Activated T-helper 1 cell treated with anti-CD3 and anti-CD28 coated beads, Interleukin-12 subunit alpha, Interleukin-12 subunit beta, Interleukin-2, Interleukin-4 antibody, amounts not matched to agents 30 ng/mL and 10 ng/mL and 1 ng/mL, durations not matched to agents 14 hours and 24 hours and 36 hours (primary cell): ENCODE measurements at places on chromosomes 13 and 19. TPM values are rescaled to one million over a fixed set of nuclear protein-coding genes. Genes with fewer than 3 reads are reported as not detected.

LGI4 gene
- total RNA-seq = not detected in 2 replicates

GRCh38 chr19:34759218-34759917 lies 13.6 kb downstream of the ZNF599 start:
- no peak overlapping the region for H3K4me3 ChIP-seq
- no peak for DNase-seq
- no peaks in the 10 kb centered on the region for H3K27me3 ChIP-seq
- H3K27ac ChIP-seq = no peak overlapping the region
- peaks cover 5% of the 10 kb centered on the region for H3K36me3 ChIP-seq
- no peaks in the 10 kb centered on the region for H3K4me1 ChIP-seq

DNA sequence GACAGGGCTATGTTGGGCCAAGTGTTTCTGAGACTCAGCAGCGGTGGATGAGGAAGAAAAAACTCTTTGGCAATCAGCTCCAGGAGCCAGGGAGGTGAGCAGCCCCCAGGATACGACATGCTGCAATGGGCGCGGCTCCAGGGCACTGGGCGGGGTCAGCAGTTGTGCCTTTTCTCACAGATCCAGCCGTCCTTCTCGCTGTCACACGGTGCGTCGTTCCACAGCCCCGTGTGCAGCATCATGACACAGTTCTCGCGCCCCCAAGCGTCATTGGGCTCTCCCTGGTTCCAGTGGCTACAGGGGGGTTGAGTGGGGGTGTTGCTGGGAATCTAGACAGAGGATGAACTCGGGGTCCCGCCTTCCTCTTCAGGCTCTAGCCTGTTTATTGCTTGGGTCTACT lies 2.7 kb downstream of the CLEC4G start:
- no peak overlapping the region for H3K27ac ChIP-seq
- no peaks in the 10 kb centered on the region for H3K4me1 ChIP-seq
- H3K27me3 ChIP-seq = peaks cover 39% of the 10 kb centered on the region
- DNase-seq = no peak
- H3K36me3 ChIP-seq = no peaks in the 10 kb centered on the region

GRCh38 chr13:73857106-73857505 lies 277.1 kb downstream of the KLF12 start:
- H3K27me3 ChIP-seq = no peaks in the 10 kb centered on the region
- H3K4me1 ChIP-seq = no peaks in the 10 kb centered on the region
- no peak overlapping the region for H3K4me3 ChIP-seq

DNA sequence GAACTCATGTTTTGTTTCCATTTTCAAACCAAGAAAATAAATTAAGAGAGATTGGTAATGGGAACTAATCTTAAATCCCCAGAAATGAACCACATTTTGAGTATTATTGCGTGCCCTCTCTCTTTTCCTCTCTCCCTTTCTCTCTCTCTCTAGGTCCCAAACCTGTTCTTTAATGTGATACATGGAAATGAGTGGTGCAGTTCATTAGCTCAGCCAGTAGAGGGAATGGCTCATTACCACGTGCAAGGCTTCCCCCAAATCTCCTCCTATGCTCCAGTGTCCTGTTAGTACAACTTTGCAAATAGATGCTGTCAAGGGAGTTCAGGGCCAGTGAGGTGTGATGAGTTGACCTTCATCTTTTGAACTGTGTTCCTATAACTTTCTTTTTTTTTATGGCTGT lies 178.4 kb downstream of the FGF9 start:
- no peak for DNase-seq
- no peak overlapping the region for H3K27ac ChIP-seq
- no peaks in the 10 kb centered on the region for H3K36me3 ChIP-seq
- H3K4me1 ChIP-seq = no peaks in the 10 kb centered on the region
